ENCODE measurements at places on chromosomes 3 and 15.

- DNase-seq, result no peak
Measured at GRCh38 chr3:172591876-172592771, 68.9 kb upstream of the TNFSF10 start.

DNA sequence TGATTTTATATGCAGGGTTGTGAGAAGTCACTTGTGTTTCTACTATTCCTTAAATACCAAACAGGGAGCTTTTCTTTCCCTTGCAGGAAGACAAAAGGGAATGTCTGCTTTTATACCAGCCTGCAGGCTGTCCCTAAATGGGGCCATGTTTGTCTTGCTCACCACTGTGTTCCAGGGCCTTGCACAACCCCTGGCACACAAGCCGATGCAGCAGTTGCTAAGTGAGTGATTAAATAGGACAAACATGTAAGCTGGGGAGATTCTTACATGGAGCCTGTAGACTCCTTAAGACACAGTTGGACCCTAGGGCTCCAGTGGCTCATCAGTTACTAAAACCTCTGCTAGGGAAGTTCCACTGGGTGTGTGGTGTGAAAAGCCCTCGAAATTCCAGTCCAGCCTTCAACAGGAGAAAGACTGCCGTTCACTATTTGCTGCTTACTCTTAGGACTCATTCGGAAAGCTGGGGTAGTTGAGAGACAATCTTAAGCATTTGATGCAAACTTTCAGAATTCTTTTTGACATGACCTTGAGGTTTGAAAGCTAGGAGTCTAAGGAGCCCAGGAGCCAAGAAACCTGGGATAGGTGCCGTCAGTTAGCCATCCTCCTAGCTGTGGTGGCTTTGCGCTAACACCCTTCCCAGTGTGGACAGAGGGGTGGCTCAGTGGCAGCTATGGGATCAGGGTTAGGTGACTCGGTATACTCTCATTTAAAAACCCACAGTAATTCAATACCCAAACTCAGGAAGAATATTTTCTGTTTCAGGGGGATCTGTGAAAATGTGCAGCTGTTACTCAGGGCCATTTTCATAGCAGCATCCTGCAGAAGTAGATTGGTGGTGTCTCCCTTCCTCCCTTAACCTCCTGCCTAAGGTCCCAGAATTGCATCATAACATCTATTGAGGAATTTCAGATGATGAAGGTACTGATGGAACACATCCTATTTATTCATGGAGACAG lies 39.1 kb downstream of the SYNM start:
- DNase-seq, result no peak

- DNase-seq, result no peak
Measured at GRCh38 chr3:193704431-193704830, 111.4 kb downstream of the OPA1 start.

GRCh38 chr3:87568331-87568730 lies 291.9 kb upstream of the POU1F1 start:
- no peak for DNase-seq

GRCh38 chr3:123068601-123069381 lies 2.0 kb downstream of the PDIA5 start:
- DNase-seq, result no peak

DNA sequence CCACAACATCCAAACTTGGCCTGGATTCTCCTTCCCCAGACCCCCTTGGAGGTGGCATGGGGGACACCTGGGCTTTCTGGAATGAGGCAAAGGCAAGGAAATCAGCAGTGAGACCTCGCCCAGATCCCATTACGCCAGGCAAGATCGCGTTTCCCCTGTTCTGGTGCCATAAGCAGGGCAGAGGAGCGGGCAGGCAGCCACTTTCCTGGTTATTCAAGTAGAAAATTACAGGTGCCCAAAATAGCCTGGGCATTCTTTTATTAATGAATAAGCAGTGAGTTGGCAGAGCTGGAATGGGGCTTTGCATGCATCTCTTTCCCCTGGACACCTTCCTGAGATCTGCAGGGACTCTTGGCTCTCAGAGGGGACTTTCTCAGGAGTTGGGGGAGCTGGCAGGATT lies 31.5 kb upstream of the FAM107A start:
- no peak for DNase-seq

GRCh38 chr15:100806157-100806556 lies 73.5 kb upstream of the ALDH1A3 start:
- DNase-seq, result no peak

GRCh38 chr3:42660898-42661297 lies 7.4 kb downstream of the ZBTB47 start:
- DNase-seq, result no peak

DNA sequence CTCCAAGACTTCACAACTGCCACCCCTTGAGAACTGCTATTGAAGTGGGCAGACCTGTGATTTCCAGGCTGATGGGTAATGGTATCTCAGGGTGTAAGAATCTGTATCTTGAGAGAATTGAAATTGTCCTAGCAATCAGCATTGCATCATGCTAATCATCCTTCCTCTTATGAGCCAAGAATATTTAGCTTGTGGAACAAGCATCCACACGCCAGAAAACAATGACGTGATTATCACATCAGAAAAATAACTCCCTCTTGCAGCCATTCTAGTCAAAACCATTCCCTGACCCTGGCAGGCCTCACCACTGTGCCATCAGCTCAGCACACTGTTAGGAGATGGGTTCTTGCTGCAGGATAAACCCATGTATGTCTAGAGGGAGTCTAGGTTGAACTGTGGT lies 6.7 kb downstream of the BCL2L10 start:
- no peak for DNase-seq

- no peak for DNase-seq
Measured at GRCh38 chr3:31038086-31038739, 143.8 kb upstream of the GADL1 start.

DNA sequence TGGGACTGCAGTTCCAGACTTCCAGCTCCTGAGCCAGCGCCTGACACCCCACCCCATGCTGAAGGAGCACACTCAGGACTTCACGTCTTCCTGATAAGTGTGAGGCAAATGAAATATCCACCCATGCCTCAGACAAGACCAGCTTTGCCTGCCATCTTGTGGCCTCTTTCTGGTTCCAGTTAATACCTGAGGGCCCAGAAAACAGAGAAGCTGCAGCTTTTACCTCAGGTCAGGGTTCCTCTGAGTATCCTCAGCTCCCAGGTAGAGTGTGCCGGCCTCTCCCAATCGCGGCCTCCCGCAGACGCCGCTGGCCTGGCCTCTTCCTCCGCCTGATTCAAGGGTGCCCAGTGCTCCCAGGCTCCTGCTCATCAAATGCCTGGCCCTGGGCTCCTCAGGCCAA lies 5.1 kb upstream of the KLHL6 start:
- DNase-seq, result no peak

GRCh38 chr15:101676921-101677329 lies 24.7 kb upstream of the TM2D3 start:
- DNase-seq, result peak; percentile 57

DNA sequence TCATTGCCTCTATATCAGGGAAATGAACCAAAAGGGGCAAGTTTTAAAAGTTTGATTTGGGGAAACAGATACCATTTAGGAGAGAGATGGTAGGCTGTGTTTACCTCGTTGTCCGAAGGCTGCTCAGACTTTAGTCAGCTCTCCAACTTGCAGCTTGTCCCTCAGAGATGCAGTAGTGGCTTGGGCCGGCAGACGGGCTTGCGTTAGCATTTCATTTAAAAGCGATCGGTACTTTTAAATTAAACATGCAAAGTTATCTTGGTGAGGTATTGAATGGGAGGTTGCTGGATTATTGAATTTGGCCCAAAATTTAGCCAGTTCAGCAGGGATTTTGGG lies 26.2 kb downstream of the EEFSEC start:
- DNase-seq, result no peak

GRCh38 chr15:80609091-80609490 lies 86.0 kb upstream of the ABHD17C start:
- no peak for DNase-seq

GRCh38 chr3:170410428-170411029 lies 8.1 kb upstream of the CLDN11 start:
- DNase-seq, result peak; percentile 32

- DNase-seq, result no peak
Measured at GRCh38 chr15:25333049-25333448, 105.8 kb downstream of the UBE3A start.

DNA sequence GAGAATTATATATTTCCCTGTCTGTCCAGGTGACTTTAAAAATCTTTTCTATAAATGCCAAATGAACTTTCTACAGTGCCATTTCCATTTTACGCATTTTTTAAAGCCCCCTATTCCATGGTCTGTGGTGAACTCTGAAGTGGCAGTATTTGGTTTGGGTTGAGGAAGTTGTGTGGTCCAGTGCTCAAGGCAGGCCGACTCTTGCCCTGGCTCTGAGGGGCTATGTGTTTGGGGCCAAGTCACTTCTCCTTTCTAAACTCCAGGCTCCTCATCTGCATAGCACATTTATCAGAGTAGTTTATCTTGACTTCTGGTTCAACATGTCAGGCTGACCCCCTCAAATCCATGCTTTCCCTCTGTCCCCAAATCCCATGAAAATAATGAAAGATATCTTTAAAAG lies 14.1 kb downstream of the TTC21A start:
- no peak for DNase-seq

GRCh38 chr3:162632672-162633071 lies 1136.1 kb downstream of the OTOL1 start:
- DNase-seq, result no peak

- DNase-seq, result peak; percentile 64
Measured at GRCh38 chr3:116445311-116445841, at the start of gene LSAMP. Gene LSAMP (minus strand): TSS chr3:116445487.

DNA sequence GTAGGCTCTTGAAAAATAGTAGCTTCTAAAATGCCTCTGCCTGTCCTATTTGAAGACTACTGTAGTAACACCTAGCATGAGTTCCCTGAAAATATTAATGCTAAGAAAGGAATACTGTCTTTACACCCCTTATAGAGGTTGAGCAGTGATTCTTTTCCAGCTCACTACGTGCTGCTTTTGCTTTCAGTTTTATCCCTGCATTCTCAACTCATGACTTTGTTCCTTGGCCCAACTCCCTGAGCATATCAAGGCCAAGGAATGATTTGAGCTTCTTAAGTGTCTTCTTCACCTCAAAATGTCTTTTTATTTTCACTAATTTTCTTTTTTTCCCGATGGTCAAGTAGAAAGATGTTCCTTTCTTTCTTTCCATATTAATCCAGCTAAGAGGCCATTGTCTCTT lies 16.5 kb upstream of the P2RY13 start:
- peak; percentile 76 for DNase-seq

DNA sequence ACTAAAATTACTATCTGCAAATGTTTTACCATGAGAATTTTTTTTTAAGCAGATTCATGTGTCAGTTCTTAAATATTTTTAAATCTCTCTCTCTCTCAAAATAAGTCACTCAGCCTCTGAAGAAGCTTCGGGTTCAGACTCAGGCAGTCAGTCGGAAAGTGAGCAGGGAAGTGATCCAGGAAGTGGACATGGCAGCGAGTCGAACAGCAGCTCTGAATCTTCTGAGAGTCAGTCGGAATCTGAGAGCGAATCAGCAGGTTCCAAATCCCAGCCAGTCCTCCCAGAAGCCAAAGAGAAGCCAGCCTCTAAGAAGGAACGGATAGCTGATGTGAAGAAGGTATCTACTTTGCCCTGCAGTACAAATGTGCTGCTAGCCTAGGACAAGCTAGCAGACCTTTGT lies 24.1 kb downstream of the CHD2 start:
- DNase-seq, result no peak

- no peak for DNase-seq
Measured at GRCh38 chr3:161369531-161369930, 1.8 kb downstream of the SPTSSB start.

DNA sequence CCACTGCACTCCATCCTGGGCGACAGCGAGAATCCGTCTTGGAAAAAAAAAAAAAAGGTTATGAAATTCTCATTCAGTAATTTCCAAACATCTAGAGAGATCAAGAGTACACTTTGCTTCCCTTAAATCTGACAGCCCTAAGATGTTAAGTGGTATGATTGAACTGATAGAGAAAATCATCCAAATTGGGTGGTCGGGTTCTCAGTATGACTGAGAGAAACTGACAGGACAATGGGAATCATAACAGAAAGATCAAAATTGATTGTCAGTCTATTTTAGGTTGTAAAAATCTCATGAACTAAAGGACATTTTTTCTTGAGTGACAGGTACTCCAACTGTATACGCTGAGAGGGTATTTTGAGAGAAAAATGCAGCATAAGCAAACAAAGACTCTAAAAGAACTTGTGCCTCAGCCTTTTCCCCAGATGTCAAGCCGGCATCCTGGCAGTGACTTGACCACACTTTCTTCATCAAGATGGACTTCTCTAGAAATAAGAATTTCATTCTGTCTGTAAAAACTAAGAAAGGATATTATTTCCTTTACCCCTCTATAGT lies 65.8 kb downstream of the MYO5A start:
- DNase-seq, result no peak

- DNase-seq, result no peak
Measured at GRCh38 chr3:153749070-153749610, 372.1 kb upstream of the ARHGEF26 start.

GRCh38 chr3:155112661-155113389 lies 32.7 kb downstream of the MME start:
- no peak for DNase-seq

DNA sequence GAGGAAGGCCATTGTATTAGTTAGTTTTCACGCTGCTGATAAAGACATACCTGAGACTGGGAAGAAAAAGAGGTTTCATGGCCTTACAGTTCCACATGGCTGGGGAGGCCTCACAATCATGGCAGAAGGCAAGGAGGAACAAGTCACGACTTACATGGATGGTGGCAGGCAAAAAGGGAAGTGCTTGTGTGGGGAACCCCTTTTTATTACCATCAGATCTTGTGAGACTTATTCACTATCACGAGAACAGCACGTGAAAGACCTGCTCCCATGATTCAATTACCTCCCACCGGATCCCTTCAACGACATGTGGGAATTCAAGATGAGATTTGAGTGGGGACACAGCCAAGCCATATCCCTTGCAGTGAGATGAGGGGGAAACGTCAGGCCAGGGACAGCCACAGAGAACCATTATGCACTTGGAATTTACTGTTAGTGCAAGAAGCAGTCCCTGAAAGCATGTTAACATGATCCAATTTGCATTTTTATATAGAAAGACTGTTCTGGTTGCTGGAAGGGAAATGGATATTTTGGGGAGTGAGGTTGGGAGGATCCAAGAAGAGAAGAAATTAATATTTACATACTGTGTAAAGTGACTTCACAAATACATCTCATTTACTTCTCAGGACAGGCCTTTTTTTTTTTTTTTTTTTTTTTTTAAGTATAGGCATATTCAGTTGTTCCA lies 87.1 kb downstream of the ARNT2 start:
- DNase-seq, result no peak

GRCh38 chr3:183584246-183584913 lies 28.9 kb upstream of the KLHL6 start:
- DNase-seq, result peak; percentile 25

DNA sequence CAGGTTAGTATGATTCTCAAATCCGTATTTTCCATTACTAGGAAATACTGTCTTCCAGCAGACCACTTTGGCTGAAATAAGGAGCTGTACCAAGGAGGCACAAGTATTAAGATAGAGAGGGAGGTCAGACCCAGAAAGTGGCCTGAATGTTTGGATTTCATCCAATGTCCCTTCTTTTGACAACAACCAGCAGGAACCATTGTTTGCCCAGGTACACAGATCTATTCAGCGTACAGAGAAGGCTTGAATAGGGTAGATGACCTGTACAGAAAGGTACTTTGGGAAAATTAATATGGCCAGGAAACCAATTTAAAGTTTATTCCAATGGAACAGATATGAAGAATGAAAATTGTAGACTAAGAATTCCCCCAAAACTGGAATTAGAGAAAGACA lies 12.6 kb downstream of the MTHFS start:
- DNase-seq, result no peak

GRCh38 chr3:127914584-127914983 lies 448 bp upstream of the KBTBD12 start:
- DNase-seq, result no peak

GRCh38 chr3:72812201-72812600 lies 36.0 kb downstream of the SHQ1 start:
- no peak for DNase-seq
